ENCODE measurements at places on chromosomes 7 and 10.

GRCh38 chr7:97075928-97076327, 41.6 kb upstream of the SDHAF3 start:
- DNase-seq = no peak

DNA sequence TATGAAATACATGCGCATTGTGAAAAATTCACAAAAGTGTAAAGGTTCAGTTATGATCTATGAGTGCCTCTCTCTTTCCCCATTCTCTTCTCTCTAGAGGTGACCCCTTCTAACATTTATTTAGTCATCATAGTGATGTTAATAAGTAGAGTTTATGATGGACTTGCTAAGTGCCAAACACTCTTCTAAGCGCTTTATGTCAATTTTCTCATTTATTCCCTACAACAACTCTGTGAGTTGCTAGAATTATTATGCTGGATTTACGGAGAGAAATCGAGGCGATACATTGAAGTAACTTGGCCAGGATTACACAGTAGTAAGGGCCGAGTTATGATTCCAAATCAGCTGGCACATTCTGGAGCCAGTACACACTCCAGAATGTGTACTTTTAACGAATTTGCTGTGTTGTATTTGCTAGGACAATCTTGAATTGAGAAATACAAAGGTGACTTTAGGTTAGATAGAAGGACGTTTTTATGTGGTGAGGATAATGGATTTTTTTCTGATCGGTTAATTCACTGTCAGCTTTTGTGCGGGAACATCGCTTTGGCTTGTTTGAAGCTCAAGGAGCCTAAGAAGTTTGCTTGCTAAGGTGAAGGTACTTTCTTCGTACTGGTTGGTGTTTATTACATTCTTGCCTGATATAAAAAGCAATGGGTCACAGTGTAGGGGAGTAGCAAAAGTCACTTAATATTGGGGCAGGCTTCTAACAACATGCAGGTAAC, 1.4 kb downstream of the ATRNL1 start:
- DNase-seq = no peak

- no peak for DNase-seq
Observed at GRCh38 chr7:16514271-16514670, 12.4 kb upstream of the LRRC72 start.

DNA sequence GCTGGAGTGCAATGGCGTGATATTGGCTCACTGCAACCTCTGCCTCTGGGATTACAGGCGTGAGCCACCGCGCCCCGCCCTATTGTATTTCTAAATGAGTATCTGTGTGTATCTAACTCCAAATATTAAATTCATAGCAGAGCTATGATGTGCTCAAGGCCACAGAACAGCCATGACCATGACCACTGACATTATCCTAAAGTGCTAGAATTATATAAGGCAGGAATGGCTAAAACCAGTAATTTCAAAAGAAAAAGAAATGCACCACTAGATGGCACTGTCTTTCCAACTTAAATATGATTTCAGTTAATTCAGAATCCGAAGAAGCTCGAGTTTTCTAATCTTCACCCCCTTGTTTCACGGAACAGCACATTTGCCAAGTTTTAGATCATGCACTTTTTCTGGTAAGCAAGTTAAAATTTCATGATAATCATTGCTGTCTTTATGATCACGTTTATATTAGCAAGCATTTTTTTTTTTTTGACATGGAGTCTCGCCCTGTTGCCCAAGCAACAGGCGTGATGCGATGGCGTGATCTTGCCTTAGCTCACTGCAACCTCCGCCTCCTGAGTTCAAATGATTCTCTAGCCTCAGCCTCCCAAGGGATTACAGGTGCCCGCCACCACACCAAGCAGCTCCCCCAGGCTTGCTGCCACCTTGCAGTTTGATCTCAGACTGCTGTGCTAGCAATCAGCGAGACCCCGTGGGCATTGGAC, 65.3 kb downstream of the OR13A1 start:
- DNase-seq = peak; percentile 2

DNA sequence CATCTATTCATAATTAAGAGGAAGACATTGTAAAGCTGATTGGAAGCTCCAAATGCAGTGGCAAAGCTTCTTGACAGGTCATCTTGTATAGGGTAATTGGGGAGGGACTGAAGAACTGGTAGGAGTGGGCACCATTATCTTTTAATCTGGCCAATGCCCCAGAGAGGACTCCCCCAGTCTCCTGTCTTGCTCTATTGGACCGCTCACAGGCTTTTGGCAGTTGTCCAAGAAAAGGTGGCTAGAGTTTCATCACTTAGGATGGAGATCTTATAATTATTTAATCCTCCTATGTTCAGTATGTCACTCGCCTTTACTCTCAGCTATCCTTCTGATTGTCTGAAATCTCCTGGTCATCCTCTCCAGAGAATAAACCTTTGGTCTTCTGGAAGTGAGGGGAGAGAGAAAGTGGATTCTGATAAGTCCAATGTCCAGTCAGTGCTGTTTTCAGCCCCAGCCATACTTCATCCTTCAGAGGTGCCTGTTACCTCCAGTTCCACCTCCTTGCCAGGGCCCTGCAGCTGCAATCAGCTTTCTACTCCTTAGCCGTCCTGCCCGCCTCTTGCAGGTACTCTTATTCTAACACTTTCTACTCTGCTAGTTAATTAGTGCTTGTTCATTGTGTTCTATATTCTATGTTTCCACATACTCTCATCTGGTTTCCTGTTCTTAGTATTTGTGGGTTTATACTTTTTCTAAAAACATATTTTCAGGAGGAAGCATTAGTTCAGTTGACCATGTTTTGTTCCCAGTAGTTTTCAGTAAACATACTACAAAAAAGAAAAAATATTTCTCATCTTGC, 241.6 kb downstream of the NSUN6 start:
- no peak for DNase-seq

DNA sequence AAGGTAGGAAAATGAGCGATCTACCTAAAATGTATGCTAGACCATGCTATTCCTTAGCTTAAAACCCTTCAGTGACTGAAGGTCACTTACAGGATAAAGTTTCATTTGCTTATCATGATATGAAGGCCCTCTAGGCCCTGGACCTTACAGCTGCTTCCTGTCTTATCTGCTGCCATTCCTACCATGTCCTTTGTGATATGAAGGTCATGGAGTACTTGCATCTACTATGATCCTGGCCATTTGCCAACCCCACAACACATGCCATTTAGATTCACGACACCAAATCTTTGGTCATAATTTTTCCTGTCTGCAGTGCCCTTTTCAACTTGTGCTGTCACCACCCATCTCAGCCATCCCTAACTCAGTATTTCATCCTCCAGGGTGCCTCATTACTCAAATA, 181.8 kb upstream of the MDFIC start:
- no peak for DNase-seq

- no peak for DNase-seq
Observed at GRCh38 chr10:29648114-29648982, 13.6 kb upstream of the SVIL start.

GRCh38 chr10:88042160-88043100, 179.0 kb downstream of the PTEN start:
- DNase-seq = no peak

DNA sequence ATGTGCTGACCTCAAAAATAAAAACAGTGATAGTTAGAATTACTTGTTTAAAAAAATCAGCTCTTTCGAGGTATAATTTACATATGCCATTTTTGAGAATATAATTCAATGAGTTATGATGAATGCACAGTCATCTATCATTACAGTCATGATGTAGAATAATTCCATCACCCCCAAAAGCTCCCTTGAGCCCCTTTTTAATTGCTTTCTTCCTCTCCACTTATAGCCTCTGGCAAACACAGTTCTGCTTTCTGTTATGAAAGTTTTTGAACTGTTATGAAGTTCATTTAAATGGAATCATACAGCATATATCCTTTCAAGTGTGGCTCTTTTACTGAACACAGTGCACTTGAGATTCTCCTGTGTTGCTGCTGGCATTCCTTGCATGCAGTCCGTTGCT, 41.4 kb downstream of the PRTFDC1 start:
- DNase-seq = no peak

DNA sequence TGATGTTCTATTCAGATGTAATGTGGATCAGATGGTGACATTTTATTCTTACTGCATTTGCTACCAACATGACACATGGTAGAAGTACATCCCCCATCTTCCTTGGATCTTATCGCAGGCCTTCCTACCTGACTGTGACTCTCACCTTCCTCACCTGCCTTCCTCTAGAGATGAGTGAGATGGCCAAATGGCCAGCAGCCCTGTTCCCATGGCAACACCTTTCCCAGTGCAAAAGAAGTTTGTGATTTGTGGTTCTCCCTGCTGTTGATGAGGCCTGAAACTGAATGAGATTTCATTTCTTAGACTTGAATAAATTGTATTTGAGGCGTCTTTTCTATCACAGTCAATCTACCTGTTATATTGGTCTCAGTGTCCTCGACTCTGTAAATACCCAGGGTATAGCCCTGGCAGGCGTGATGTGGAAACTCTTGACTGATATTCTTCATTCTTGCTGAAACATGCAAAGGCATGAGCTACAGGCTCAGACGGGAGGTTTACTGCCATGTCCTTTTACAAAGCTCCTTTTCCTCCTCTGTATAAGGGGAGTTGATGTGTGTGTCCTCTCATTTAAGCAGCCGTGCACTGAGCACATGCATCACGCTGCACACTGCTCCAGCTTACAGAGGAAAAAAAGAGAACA, 440.7 kb upstream of the AKR1E2 start:
- DNase-seq = no peak

DNA sequence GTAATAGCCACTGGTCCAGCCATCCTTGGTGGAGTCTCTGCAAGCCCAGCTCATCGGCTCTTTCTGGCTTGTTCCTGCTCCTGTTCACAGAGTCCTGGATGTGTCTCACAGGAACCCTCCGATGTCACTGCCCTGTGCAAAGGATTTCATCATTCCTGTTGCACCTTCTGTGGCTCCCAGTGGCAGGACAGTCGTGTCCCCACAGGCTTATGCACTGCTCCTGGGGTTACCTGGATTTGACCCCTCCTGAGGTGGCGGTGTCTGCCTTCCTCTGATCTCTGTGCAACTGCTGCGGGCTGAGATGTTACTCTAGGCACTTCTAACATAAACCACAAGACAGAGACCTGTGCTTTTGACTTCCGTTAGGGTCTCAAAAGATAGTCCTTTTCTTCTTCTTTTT, 30.6 kb downstream of the APBB1IP start:
- DNase-seq = no peak

GRCh38 chr7:32921896-32922295, 30.3 kb upstream of the KBTBD2 start:
- no peak for DNase-seq

DNA sequence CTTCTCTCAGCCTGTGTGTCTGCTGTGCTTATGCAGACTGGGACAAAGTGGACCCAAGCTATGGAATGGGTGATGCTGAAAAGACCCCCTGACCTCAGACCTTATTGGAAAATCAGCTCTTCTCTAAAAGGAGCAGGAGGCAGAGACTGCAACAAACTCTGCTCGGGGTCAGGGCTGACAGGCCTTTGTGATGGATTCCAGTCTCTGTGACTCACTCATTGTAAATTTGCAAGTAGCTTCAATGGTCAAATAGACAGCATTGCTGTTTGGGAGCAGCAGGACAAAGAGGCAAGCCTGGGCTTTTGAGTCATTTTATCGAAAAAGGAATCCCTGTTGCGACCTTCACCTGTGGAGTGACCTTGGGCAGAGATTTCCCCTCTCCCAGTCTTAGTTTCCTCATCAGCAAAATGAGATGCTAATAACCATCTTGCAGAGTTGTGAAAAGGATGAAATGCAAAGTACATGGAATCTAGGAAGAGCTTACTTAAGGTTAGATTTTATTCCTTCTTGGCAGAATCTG, 26.1 kb upstream of the GPR26 start:
- no peak for DNase-seq

DNA sequence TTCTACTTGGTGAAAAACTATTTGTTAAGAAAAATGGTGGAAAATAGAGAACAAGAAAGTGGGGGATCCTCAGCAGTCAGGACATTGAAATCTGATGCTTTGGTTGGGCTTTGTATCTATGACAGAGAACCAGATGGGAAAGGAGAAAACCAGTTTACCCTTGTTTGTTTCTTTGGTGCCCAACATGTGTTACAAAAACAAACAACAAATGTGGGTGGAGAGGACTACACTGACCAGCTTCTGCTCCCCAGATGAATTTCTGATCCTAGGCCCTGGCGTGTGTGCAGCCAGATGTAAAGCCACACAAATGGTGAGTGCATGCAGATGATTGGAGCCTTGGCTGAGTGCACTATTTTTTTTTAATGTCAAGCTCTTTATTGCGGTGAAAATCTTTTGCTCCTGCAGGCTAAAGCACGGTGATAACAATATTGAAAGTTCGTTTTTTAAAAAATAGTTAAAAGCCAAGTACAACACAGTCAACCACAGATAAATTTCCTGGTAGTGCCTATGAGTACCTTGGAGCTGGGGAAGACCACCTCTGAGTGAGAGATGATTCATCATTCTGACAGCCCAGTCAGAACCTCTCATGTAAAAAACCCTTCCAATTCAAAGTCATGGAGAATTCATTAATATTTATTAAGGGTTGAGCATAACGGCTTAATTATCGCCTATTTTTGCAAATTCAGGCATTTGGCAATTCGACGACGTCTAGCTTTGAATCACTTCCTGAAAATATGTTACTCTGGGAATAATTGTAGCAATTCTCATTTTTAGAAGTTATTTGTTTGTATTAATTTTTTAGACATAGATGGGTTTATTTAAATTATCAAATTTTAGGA, 163.7 kb downstream of the AGMO start:
- DNase-seq = no peak

- no peak for DNase-seq
Observed at GRCh38 chr7:107262857-107263256, 94.1 kb downstream of the HBP1 start.

- no peak for DNase-seq
Observed at GRCh38 chr10:10855151-10855581, 162.5 kb upstream of the CELF2 start.

- no peak for DNase-seq
Observed at GRCh38 chr10:114167985-114168384, 6.0 kb downstream of the CCDC186 start.

DNA sequence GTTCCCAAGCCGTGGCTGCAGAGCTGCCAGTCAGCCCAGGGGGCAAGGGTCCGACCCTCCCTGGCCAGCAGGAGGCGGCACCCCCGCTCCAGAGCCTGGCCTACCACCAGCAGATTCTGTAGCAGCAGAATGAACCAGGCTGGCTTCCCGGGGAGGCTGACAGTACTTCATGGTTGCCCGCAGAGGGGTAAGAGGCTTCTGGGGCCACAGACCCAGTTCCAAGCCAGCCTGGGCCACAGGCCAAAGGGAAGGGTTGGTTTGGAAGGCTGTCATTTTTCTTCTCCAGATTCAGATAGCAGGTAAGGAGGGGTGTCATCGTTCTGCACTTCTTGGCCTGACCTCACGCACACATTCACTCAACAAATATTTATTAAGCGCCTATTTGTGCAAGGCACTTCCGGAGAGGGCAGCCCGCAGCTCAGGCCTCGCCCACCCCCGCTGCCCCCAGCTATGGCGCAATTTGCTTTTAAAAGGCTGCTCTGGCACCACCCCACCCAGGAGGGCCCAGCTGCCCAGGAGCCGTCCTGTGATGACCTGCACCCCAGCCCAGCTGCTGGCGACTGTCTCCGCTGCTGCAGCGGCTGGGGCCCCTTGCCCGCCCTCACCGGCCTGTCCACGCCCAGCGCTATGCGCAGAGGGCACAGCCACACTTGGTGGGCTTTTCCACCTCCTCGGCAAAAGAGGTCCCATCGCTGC, 168.5 kb downstream of the LCOR start:
- DNase-seq = no peak

All from NCI-H510A (cell line).